ENCODE measurements at places on chromosomes 12 and 14. TPM values are rescaled to one million over a fixed set of nuclear protein-coding genes. Genes with fewer than 3 reads are reported as not detected.

Gene PRR13
- total RNA-seq: 94.6 TPM

GRCh38 chr14:51444353-51445000 lies 204.4 kb downstream of the TMX1 start:
- DNase-seq: no peak

- DNase-seq: no peak
These were observed 31.5 kb upstream of the CCT2 start for GRCh38 chr12:69553628-69554248.

- no peak for DNase-seq
These were observed 158.5 kb upstream of the ATXN7L3B start for GRCh38 chr12:74379114-74379513.

DNA sequence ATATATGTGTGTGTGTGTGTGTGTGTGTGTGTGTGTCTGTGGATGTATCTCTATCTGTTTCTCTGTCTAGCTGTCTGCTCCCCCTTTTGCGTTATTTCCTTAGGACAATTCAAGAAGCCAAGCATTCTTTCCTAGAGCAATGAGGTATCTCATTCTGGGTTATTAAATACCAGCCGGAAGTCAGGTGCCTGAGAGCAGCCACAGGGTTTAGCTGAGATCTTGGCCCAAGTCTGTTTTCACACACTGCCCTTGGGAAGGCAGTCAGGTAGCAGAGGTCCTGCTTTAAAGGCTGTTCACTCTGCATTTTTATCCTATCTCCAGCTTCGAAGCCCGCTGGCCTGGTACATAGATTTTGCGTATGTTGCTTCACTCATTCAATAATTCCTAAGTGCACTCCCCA lies 76.8 kb downstream of the TSPAN9 start:
- DNase-seq: no peak

Gene DPF3
- 0.65 TPM for total RNA-seq

GRCh38 chr12:124408822-124409517 lies 114.1 kb downstream of the RFLNA start:
- no peak for DNase-seq

- peak; percentile 91 for DNase-seq
These were observed 795 bp downstream of the STAT6 start for GRCh38 chr12:57110104-57111030.

GRCh38 chr14:89941830-89942377 lies 12.6 kb downstream of the EFCAB11 start:
- DNase-seq: no peak

- no peak for DNase-seq
These were observed 453.9 kb upstream of the MGAT4C start for GRCh38 chr12:86710109-86710508.

- no peak for DNase-seq
These were observed 53.7 kb upstream of the GPATCH2L start for GRCh38 chr14:76098047-76098446.

DNA sequence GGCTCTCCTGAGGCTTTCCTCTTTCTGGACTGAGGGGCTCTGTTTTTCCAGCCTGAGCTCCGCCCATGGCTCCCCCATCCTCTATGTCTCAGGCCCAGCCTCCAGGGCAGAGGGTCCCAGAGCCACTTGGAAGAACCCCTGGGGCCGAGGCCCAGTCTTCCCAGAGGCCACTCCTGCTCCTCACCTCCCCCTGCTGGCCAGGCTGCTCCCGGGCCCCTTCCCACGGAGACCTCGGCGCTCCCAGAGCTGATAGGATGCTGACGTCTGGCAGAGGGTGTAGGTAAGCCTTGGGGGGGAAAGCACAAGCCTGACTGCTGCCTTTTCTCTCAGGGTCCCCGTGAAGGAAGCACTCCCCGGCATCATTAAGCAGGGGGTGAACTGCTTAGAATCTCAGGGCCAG lies 51.4 kb downstream of the ERH start:
- DNase-seq: peak; percentile 82

DNA sequence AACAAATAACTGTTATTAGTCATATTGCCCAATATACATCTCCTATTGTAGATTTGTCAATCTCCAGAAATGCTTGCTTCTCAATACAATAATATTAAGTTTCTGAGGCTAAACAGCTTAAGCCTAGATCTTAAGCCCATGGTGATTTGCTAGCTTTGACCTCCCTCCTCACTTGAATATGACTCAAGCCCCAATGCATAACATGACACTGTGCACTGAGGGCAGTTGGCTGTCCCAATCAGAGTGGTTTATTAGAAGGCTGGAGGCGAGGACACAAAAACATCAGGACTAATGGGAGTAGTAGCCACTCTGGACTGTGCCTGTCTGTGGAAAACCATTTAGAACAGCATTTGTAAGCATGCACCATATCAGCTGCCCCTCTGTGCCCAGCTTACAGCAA lies 81.1 kb upstream of the GTF2A1 start:
- no peak for DNase-seq

DNA sequence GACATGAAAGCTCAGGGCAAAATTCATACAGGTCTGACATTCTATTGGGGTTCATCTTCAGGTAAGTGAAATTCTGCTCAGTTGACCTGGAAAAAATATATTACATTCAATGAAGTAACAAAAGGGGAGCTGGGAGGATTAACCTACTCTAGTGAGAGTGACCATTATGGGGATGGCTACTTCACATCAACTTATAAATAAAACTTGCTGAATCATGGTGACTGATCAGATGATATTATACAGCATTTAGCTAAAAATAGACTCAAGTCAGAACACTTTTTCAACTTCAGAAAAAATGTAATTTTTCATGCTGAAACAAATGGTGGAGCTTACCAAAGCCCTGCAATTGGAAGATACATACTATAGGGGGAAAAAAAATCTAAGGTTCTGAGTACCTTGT lies 800.2 kb downstream of the FSCB start:
- DNase-seq: no peak

Gene AMDHD1
- 0.75 TPM for total RNA-seq

GRCh38 chr14:38867561-38868150 lies 235.4 kb downstream of the SEC23A start:
- DNase-seq: no peak

GRCh38 chr12:57761391-57761998 lies 5.4 kb downstream of the CYP27B1 start:
- DNase-seq: no peak

Gene TMEM233
- 2.5 TPM for total RNA-seq

DNA sequence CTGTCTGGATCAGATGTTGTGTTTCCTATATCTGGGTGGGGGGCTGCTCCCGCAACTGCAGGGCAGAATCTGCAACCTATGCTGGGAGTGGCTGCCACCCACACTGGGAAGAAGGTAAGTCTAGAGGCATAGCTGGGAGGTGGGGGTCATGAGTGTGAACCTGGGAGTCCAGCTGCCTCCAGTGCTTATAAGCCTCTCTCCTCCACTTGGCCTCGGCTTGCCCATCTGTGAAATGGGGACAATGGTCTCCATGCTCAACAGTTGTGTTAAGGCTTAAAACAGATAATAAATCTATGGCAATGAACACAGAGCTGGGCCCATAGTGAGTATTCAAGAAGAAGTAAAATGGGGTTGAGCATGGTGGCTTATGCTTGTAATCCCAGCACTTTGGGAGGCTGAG lies 90.0 kb downstream of the RBM19 start:
- DNase-seq: no peak

Gene LMO3
- total RNA-seq: 28.2 TPM

DNA sequence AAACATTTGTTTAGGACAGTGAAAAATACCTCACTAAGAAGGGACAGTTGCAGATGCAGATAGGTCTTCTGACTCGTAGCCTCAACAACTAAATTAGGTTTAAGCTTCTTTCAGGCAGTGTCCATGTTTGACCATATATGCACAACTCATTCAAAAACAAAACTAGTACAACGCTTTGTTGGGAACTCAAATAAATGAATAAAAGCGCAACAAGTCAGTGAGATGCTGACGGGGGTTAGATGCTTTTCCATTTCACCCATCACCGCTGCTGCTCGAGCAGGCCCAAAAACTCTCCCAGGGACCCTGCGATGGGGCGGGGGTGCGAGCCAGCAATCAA lies 633 bp downstream of the RPAP3 start:
- no peak for DNase-seq

DNA sequence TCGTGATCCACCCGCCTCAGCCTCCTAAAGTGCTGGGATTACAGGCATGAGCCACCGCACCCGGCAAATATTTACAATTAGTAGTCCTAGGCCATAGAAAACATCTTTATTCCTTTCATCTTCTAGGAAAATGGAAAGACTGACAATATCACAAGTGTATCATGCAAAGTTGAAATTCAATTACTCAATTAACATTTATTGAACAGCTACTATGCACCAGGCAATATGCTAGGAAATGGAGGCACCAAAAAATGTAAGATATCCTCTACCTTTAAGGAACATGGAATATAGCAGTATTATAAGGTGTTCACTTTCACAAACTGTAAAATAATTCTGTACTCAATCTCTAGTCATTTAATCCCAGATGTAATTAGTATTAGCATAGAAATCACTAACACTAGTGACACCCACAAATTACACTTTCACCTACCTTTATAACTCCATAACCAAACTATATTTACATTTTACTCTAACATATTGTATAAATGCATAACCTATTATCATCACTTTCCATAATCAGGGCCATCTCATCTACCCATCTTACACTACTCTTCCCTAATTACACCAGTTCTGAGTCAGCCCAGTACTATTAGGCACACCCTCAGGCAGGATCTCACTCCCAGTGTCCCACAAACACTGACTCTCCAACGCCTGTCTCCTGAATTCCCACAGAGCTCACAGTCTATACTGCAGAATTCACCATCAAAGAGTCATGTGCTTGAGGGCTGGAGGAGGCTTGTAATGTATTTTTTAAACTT lies 10.4 kb downstream of the CORO1C start:
- no peak for DNase-seq

DNA sequence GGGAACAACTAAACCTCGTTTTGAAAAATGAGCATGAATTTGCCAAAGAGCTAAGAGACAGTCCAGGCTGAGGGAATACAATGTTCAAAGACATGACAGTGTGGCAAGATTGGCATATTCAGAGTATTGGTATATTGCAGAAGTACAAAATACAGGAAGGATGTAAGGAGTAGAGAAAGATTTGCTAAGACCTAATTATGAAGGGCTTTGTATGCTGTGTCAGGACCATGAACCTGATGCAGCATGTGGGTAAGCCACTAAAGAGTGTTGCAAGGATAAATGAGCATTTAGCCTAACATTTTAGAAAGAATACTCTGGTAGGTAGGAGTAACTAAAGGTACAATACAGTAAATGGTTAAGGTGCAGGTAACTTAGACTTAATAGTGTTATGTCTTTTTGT lies 65.1 kb downstream of the KTN1 start:
- no peak for DNase-seq

DNA sequence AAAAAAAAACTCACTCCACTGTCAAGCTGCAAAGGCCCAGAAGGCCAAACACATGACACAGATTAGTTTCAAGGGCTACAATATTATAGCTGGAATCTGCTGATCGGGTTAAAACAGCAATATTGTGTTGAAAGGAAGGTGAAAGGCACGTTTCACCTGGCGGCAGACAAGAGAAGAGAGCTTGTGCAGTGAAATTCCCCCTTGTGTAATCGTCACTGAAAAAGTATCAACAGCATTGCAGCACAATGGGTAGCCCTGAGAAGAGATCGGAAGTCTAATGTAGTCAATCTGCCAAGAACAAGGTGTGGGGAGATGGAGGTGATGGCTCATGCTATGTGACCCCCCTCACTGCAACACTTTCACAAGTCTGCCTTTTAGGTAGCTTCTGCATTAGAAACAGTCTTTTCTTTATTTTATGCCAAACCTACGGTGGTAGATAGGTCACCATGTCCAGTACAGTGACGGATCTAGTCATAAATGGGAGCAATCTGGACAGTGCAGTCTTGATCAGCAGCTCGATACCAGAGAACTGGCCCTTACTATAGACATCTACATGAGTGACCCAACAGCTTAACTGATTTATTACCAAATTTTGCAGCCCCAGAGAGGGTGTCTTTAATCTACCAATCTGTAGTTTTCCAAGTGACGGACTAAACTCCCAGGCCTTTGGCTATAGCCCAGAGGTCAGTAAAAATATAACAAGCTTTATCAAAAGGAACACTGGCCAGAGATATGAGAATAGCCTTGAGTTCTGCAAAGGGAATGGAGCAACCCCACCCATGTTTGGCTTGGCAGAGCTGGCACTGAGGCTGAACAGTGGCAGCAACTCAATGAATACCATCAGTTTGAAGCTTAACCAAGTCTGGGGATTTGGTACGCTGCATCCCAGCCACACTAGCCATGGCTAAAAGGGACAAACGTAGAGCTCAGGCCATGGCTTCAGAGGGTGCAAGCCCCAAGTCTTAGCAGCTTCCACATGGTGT lies 35.4 kb downstream of the SPTSSA start:
- no peak for DNase-seq

Gene E2F7
- total RNA-seq: 0.30 TPM

DNA sequence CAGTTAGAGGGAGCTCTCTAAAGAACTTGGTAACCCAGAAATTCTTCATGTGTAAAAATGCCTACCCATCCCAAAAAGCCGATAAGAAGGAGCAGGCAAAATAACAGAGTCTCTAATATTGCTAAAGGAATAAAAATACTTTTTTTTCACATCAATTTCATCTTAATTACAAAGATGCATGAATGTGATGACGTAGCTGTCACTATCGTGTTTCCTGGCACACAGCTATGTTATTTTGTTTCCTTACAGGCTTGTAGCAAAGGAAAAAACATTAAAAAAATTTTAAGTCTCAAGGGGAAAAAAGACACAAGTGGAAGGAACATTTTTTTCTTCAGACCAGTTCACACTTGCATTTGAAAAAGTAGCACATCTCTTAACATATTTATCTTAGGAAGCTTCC lies 10.3 kb upstream of the LGALS3 start:
- no peak for DNase-seq

Gene HVCN1
- 10.1 TPM for total RNA-seq

Gene RND1
- 3.7 TPM for total RNA-seq

DNA sequence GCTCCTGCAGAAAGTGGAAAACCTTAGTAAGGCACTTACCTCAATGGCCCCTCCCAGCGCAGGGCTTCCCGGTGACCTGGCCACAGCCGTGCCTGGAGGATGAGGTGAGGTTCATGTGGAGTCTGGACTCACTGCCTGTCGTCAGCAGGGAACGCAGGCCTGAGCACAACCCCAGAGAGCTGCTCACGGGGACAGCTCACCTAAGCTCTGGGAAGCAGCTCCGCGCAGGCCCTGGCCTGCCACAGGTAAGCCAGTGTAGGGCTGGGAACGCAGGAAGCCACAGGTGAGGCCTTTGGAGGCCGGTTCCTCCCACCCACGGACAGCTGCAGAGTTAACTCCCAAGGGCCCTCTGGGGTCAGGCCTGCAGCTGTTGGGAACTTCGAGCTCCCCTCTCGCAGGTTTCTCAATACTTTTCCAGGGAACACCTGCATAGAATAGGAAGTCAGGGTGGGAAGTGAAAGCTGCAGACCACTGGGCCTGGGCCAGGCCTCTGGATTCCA lies 32.7 kb downstream of the ANAPC7 start:
- no peak for DNase-seq

GRCh38 chr14:89765346-89765745 lies 189.2 kb downstream of the EFCAB11 start:
- no peak for DNase-seq

Gene SETD1B
- 30.9 TPM for total RNA-seq
